Hematopoietic multipotent progenitor cell treated with erythropoietin and hydrocortisone succinate and interleukin-3 and kit ligand, for 6 days (in vitro differentiated cells): ENCODE measurements at places on chromosomes 5 and 9.

DNA sequence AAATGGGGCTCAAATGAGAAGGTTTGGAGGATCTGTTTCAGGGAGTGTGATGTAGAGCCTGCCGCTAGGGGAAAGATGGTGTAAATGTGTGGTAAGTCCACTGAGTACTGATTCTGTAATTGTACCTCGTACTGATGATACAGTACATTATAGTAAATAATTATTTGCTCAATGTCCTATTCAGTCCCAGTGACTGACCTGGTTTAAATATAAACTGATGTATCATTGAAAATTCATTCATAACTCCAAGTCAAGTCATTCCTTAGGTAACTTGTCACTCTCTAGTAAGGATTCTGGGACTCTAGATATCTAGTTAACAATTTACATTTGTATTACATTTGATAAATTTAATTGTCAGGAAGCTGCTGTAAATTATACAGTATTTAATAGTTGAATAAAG is 667.3 kb downstream of the DTWD2 start:
- no peak for DNase-seq

DNA sequence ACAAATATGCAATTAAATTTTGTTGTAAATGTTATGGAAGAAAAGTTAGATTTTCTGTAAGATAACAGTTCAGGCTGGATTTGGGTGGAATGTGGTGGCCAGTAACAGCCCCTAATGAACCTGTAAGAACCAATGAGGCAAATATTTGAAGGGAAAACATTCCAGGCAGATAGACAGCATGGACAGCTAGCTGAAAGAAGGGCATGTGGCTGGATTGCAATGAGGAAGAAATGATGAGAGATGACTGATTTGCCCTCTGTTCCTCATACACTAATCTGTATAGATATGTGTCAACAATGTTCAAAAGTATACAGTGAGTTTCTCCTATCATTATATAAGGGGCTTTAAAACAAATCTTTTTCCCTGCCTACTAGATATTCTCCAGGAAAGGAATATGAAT is 58.8 kb downstream of the MAN2A1 start:
- DNase-seq, result no peak

GRCh38 chr5:16855485-16855884 is 80.6 kb downstream of the MYO10 start:
- DNase-seq, result no peak

DNA sequence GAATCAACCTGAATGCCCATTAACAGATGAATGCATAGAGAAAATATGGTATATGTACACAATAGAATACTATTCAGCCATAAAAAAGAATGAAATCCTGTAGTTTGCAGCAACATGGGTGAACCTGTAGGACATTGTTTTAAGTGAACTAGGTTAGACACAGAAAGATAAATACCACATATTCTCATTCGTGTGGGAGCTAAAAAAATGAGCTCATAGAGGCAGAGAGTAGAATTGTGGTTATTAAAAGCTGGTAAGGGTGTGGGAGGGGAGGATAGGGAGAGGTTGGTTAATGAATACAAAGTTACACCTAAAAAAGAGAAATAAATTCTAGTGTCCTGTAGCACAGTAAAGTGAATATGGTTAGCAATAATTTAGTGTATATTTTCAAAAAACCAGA is 23.5 kb downstream of the PTTG1 start:
- no peak for DNase-seq

DNA sequence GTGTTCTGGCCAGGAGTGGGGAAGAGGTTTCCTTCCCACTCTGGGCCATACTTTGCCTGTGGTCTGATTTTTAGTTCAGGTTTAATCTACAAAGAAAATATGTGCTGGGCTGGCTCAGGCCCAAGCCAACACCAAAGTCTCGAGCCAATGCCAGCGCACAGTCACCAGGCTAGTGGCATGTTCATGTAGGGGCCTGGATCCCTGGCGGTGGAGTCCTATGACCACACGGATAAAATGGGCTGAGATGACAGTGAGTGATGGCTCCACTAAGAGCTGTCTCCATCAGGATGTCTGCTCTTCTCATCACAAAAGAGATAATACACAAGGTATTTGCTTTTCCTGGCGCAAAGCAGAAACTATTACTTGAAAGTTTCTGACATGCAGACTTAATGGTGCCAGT is 92.9 kb upstream of the PTPN3 start:
- peak; percentile 9 for DNase-seq

GRCh38 chr5:115831163-115831768 is 10.1 kb downstream of the ATG12 start:
- DNase-seq, result peak; percentile 76

DNA sequence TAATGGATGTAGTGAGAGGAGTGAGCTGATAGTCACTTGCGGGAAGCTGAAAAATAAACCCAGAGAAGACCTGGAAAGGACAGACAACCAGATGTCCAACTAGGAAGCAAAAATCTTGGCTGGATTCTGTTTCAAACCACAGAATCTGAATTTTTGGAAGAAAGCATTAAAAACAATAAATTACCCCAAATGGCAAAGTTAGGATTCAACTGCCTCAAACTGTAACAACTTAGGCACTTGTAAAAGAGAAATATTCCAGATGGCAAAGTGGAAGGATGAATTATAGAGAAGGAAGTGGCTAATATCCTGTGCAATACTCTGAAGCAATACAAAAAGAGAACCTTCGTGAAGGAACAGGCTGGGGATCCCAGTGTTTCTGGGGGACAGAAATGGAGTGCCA is 46.8 kb upstream of the SLIT3 start:
- DNase-seq, result no peak

DNA sequence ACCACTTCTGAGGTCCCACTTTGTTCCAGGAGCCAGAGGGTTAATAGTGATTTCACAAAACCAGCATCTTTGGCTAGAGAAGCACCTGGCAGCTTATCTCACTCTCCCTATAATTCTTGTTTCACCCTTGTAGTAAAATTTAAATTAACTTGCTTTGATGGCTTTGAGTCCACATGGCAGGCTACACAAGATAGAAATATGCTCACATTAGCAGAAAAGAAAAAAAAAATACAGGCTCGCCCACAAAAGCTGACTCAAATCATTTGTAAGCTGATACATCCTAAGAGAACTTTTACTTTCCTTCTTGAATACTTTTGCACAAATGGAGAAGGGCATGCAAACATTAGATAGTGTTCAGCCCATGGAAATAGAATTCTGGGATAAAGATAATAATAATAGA is 36.2 kb downstream of the TNFSF15 start:
- no peak for DNase-seq

- no peak for DNase-seq
These were observed 2.9 kb upstream of the LCN6 start for GRCh38 chr9:136751244-136751643.

DNA sequence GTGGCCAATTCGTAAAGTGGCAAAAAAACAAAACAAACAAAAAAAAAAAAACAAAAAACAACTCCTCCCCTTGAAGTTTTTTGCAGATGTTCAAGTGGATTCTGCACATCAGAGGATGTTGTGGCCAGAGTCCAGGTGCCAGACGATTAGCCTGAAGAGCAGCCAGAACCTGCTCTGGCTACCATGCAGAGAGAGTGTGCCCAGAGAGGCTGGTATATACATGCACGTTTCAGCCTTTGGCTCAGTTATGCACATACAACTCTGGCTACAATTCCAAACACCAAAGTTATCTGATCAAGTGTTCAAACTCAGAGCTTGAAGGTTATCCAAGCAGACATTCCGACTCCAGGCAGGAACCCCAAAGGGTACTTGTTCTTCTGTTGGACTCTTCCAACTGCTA is 34.7 kb downstream of the GGTA1 start:
- no peak for DNase-seq

GRCh38 chr5:55816342-55816741 is 34.8 kb upstream of the IL31RA start:
- DNase-seq, result no peak

DNA sequence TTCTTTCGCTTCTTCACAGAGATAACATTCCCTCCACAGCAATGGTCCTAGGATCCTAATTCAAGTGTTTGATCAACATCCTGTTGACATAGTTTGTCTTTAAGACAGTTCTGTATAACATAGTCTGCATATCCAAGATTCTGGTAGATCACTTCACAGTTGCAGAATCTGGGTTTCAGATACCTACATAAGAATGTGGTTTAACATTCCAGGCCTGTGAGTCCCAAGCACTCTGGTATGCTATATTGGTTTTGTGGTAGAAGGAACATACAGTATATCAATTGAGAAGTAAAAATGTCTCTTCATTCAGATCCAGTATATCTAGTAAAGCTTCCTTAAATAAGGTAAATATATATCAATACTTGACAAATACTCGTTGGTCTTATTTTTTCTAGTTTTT is 914.2 kb upstream of the CDH6 start:
- no peak for DNase-seq

DNA sequence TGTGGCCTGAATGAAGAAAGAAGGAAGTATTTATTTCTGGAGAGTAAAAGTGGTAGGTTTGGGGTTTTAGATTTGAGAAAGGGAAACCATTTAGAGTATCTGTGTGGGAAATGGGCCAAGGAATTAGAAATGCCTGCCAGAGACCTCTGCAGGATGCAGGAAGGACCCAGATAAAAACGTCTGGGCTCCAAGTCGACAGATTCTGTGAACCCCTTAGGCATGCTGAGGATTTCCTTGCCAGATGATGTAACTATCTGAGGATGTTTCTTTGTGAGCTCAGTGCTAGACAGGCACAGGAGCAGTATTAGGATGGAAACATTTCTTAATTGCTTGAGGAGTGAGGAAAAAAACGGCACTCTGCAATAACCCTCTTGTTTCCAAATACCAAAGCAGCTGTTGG is 251.8 kb upstream of the DMRT1 start:
- DNase-seq, result peak; percentile 41

DNA sequence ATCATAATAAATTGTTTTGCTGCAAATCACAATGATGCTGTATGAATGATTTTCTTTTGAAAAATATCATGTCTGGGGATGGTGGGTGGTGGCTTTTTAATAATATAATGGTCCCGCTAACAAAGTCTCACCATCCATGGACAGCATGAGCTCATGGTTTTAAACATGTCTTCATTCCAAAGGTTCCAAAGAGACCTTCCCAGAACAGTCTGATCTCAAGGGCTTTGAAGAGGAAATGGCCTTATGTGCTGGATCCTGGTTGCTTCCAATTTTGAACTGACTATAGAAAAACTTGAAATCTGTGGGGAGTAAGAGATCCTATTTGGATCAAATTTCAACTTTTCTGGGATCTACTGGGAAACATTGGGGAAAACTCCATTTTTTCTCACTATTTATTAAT is 121.8 kb downstream of the ADAMTS12 start:
- DNase-seq, result no peak

GRCh38 chr5:16869821-16870796 is 66.0 kb downstream of the MYO10 start:
- DNase-seq, result no peak

DNA sequence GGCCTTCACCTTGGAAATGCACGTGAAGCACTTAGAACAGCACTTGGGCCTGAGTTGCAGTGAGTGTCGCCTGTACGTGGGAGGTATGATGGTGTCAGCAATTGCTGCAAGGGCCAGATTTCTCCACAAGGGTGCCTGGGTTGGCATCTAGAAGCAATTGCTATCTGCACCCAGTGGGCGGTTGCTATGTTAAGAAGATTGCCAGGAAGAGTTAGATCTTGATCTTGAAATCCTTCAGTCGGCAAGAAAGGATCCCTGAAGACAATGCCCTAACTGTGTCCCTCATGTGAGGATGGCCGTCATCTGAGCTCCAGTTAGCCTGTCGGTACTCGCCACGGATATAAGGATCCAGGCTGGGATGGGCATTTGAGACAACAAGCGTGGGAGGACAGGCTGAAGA is 62.9 kb downstream of the MAMDC2 start:
- no peak for DNase-seq

DNA sequence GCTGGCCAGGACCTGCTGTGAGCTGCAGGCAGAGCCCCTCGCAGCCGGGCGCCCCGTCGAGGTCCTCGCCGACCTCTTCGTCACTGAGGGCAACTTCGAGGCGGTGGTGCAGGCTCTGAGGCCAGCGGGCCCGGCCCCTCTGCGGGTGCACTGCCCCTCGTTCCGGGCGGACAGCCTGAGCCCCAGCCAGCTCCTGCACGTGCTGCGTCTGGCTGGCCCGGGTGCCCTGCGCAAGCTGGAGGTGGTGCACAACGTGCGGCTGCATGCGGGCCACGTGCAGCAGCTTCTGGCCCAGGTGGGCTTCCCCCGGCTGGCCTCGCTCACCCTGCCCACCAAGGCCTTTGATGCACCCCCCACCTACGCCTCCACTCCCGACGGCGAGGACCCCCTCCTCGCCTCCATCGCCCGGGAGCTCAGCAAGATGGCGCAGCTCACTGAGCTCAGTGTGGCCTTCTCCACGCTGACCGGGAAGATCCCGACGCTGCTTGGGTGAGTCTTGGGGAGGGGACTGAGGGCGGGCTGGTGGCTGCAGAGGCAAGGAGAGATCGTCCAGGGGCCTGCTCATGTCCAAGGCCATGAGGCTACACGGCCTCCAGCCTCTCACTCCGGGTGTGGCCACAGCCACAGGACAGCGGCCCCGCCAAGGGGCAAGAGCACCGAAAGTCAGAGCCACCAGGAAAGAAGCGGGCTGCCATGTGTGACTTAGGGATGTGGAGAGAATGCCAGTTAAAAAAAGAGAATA is 825 bp downstream of the LRRC14B start:
- no peak for DNase-seq

DNA sequence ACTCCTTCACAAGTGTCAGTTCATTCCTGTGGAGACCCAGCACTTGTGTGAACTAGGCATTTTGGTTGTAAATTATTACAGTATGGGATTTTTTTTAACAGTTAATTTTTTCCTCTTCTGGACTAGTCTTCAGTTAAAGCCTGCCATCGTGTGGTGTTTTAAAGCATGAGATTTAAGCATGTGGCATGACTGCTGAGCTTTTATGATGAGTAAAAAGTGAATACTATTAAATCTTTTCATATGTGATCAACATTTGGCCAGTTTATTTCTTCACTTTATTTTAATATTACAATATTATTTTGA is 25.0 kb downstream of the LMNB1 start:
- peak; percentile 75 for DNase-seq

DNA sequence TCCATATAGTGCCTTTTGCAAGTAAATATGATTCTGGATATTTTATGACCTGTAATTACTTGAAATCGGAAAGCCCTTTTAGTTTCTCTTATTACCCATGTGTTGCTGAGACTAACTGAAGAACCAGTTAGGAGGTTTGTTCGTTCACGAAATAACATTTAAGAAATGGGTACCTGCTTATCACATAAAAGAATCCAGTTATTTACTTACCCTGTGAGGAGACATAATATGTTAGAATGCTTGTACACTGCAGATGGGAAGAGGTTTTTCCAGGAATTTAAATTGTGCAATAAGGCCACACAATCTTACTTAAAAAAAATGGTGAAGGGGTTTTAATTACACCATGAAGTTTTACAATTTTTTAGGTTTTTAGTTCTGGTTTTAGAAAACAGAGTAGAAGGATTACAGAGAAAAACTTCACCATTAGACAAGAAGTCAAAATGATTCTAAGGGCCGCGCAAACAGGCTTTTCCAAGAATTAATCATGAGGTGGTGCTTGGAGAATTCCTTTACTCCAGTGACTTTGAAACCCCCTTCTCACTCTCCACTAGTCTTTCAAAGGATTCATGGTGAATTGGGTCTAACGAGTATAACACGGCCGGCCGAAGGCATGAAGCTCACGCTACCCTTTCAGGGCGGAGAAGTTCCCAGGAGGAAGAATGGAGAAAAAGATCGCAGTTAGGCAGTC is 1.1 kb upstream of the PTGER4 start:
- no peak for DNase-seq

GRCh38 chr5:61702784-61703183 is 370.7 kb downstream of the ZSWIM6 start:
- no peak for DNase-seq
